ENCODE measurements at places on chromosomes 7 and 10. TPM values are rescaled to one million over a fixed set of nuclear protein-coding genes. Genes with fewer than 3 reads are reported as not detected.

DNA sequence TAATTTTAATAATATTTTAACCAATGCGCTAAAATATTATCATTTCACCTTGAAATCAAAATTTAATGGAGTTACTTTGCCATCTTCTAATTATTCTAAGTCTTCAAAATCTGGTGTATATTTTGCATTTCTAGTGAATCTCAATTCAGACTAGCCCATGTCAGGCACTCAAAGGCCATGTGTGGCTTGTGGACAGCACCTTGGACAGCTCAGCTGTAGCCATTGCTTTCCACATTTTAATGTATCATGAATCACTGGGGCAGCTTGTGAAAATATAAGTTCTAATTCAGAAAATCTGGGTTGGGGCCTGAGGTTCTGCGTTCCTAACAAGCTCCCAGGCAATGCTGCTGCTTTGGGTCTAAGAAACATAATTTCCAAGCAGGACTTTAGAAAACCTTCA is 57.2 kb downstream of the MGAM2 start:
- no peaks in the 10 kb centered on the region for H3K4me1 ChIP-seq
- no peaks in the 10 kb centered on the region for H3K27me3 ChIP-seq
- no peak overlapping the region for H3K27ac ChIP-seq
- H3K36me3 ChIP-seq = no peaks in the 10 kb centered on the region

- no peaks in the 10 kb centered on the region for H3K36me3 ChIP-seq
- peaks cover 17% of the 10 kb centered on the region for H3K27me3 ChIP-seq
- DNase-seq = no peak
- H3K4me3 ChIP-seq = no peak overlapping the region
- H3K27ac ChIP-seq = no peak overlapping the region
- H3K4me1 ChIP-seq = no peaks in the 10 kb centered on the region
These were observed 92.7 kb upstream of the RET start for GRCh38 chr10:42984035-42984610.

DNA sequence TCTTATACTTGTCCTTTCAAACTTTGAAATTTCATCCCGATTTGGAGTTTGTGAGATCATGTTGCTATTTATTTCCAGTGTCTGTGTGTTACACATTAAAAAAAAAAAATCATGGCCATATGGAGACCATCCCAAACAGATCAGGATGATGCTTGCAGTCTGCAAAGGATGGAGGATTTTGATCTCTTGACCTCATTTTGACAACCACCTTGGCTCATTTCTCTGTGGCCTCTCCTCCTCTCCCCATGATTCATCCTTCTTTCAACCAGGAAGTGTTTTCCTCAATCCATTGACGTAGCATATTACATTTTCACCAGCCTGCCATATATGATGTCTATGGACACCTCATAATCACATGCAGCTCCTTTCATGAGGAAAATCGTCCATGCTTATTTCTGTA is 68.9 kb upstream of the INSYN2A start:
- no peak overlapping the region for H3K4me3 ChIP-seq
- no peak overlapping the region for H3K27ac ChIP-seq
- H3K27me3 ChIP-seq = no peaks in the 10 kb centered on the region
- H3K36me3 ChIP-seq = peaks cover 23% of the 10 kb centered on the region

DNA sequence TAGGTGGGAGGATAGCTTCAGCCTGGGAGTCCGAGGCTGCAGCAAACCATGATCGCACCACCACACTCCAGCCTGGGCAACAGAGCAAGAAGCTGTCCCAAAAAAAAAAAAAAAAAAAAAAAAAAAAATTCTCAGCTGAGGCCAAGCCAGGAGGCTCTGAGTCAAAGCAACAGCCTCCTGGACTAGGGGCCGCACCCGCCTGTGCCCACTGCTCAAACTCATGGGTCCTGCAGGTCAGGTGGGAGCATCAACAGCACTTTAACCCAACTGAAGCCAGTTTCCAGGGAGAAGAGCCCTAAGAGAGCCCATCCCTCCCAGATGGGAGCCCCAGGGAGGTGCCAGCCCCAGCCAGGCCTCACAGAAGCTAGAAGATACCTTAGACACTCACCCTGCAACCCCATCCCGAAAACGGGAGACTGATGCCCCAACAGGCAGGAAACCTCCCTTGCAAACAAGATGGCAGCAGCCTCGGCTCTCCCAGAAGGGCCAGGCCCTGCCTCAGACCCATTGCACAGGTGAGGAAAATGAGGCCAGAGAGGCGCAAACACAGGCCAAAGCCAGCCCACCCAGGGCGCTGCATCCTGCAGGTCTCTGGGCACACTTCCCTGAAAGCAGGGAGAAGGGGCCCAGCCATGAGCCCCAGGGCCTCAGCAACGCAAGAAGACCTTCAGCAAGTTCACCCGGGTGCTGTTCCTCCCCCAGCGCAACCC is 11.0 kb downstream of the PDGFA start:
- no peaks in the 10 kb centered on the region for H3K27me3 ChIP-seq
- H3K4me1 ChIP-seq = peaks cover 3% of the 10 kb centered on the region
- no peak for DNase-seq
- H3K36me3 ChIP-seq = peaks cover 2% of the 10 kb centered on the region

Gene MAGI2
- 8.7 TPM for total RNA-seq

Gene C7orf57
- total RNA-seq = 0.12 TPM

DNA sequence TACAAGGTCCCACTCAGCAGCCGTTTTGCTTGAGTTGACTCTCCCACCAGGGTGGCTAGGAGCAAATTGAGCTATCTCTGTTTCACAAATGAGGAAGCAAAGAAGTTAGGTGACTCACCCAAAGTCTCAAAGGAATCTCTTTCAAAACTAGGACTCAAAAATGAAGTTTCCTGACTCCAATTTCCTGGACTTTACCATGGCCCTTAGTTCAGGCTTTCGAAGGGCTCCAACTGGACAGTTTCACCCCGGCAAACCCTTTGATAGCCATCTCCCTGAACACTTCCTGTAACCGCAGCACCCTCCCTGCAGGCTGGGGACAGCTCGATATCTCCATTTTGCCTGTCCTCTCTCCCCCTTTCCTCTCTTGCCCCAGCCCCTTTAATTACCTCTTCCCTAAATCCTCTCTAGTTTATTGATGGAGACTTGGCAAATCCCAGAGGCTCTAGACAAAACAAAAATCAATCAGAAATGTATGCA is 4.7 kb upstream of the AFAP1L2 start:
- peaks cover 33% of the 10 kb centered on the region for H3K27me3 ChIP-seq
- H3K36me3 ChIP-seq = no peaks in the 10 kb centered on the region
- H3K4me3 ChIP-seq = no peak overlapping the region
- H3K4me1 ChIP-seq = peaks cover 12% of the 10 kb centered on the region
- no peak for DNase-seq

DNA sequence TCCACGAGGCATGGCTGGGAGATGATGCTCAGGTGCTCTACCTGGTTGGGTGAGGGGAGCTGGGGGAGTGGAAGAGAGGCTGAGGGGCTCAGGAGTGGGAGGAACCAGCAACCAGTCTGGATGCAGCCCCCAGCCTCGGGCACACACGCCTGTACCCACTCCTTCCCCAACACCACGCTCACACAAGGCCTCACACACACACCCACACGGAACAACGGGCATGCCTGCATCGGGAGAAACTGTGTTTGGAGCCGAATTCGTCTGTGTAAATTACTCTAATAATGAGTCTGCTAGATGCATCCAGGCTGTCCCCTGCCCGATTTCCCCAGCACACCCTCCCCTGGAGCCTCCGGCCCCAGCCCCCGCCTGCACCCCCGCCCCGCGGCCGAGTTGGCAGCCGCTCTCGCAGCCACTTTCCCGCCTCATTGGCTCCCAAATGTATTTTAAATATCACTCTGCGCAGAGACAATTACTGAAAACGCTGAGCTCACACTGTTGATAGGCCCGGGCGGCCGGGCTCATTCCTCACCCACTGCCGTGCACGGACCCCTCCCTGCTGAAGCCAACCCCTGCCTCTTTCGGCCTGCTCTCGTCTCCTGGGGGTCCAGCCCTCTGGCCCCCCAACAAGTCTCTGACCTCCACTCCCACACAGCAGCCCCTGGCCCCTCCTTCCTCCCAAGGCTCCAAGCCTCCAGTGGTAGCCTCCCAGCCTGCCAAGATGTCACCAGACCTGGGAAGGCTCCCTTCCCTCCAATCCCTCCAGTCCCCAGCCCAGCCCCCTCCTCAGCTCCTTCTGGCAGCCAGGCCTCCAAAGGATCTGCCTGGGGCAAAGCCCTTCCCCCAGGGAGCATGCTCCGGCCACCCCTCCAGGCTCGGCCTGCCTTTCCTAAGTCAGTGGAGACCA is 11.1 kb downstream of the H2BK1 start:
- no peak overlapping the region for H3K27ac ChIP-seq
- DNase-seq = no peak
- no peaks in the 10 kb centered on the region for H3K36me3 ChIP-seq
- no peaks in the 10 kb centered on the region for H3K4me1 ChIP-seq

Gene AKR1C3
- not detected for total RNA-seq

DNA sequence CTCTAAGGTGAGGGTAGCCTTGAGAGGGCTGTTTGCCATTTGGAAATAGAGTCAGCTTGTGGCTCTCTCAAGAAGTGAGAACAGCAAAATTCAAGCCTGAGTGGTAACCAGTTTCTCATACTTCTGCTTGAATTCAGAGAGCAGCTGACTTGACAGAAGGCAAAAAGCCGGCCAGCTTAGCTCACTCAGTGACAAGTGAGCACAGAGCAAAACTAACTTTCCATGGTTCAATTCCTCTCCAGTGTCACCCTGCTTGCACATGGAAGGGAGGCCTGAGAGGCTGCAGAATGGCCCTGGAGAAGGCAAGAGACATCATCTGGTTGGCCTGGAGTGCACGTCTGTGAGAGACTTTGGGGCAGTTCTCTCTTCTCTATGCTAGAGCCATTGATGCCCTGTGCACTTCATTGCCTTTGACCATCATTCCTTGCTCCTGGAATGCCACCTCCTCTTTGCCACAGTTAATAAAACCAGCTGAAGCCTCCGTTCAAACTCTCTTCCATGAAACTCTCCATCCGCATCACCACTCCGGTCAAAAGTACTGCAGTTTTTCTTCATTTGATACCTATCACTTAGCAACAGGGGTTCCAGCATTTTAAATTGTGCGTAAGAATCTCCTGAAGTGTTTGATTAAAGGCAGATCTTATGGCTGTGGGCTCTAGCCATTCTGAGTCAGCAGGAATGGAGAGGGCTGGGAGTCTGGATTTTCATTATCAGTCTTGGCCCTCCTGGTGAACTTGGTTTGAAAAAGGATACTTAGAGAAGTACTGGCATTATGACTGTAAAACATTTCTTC is 69.8 kb upstream of the PIK3CG start:
- H3K4me1 ChIP-seq = peaks cover 23% of the 10 kb centered on the region
- no peaks in the 10 kb centered on the region for H3K36me3 ChIP-seq
- no peak overlapping the region for H3K4me3 ChIP-seq
- DNase-seq = no peak
- H3K27me3 ChIP-seq = peaks cover 4% of the 10 kb centered on the region
- no peak overlapping the region for H3K27ac ChIP-seq

DNA sequence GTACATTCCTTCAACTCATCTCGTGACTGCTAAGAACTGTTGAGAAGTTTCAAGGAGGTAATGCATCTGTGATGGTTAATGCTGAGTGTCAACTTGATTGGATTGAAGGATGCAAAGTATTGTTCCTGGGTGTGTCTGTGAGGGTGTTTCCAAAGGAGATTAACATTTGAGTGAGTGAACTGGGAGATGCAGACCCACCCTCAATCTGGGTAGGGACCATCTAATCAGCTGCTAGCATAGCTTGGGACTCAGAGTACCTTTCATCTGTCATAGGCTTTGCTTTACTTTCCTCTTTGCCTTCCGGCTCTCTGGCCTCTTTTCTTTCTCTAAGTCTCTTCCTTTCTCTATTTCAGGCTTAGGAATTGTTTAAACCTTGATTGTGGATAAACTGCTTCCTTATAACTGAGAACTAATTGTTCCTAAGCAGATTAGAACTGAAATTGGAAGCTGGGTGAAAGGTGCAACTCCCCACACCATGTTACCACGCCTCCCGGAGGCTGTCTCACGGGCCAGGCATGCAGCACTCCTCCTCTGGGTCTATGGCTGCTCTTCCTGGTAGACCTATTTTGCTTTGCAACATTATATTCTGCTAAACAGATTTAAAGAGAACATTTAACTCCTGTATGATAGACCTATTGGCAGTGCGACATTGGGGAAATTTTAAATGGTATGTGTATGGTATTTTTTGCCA is 298.2 kb downstream of the CCSER2 start:
- no peaks in the 10 kb centered on the region for H3K27me3 ChIP-seq
- H3K27ac ChIP-seq = no peak overlapping the region
- H3K36me3 ChIP-seq = no peaks in the 10 kb centered on the region
- no peaks in the 10 kb centered on the region for H3K4me1 ChIP-seq

DNA sequence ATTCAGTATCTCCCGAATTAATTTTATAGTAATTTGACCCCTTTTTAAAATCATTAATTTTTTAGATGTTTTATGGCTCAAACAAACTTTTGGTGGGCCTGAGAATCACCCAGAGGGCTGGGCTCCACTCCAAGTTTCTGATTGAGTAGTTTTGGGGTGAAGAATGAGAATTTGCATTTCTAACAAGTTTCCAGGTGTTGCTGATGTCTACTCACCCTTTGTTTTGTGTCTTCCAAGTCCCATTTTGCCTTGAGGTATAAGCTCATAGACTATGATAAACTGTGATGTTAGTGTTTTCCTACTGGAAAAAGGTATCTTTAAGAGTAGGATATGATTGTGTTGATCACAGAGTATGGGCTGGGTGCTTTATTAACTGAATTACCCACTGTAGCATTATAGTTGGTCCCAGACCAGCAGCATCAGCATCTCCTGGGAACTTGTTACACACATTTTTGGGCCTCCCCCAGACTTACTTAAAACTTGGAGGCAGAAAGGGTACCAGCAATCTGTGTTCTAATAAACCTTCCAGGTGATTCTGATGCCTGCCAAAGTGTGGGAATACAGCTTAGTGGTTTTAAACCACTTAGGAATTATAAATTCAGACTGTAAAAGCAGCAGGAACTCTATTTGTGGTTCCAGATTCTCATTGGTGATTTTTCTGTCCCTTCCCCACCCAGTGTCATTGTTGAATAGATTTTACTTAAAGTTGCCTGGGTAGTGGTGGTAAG is 19.1 kb downstream of the ZNRF2 start:
- no peak overlapping the region for H3K4me3 ChIP-seq
- H3K4me1 ChIP-seq = no peaks in the 10 kb centered on the region
- H3K36me3 ChIP-seq = no peaks in the 10 kb centered on the region
- H3K27me3 ChIP-seq = no peaks in the 10 kb centered on the region
- H3K27ac ChIP-seq = no peak overlapping the region
- DNase-seq = no peak

GRCh38 chr10:103936022-103936421 is 18.0 kb upstream of the STN1 start:
- H3K36me3 ChIP-seq = no peaks in the 10 kb centered on the region
- no peak overlapping the region for H3K4me3 ChIP-seq
- H3K4me1 ChIP-seq = no peaks in the 10 kb centered on the region
- H3K27ac ChIP-seq = no peak overlapping the region

All from HFFc6 (cell line).